ENCODE measurements at places on chromosomes 16 and 17. TPM values are rescaled to one million over a fixed set of nuclear protein-coding genes. Genes with fewer than 3 reads are reported as not detected.

Gene MSLN
- 4.9 TPM for total RNA-seq

Gene TBC1D3E
- total RNA-seq = not detected

Gene CD300A
- 5.1 TPM for total RNA-seq

Gene RDM1
- total RNA-seq = not detected

Gene NGFR
- total RNA-seq = 19.8 TPM

Gene WFDC1
- 91.3 TPM for total RNA-seq

Gene CDH11
- total RNA-seq = 141 TPM

Gene CMIP
- total RNA-seq = 69.6 TPM

Gene ADORA2B
- 50.5 TPM for total RNA-seq

Gene TRPV3
- total RNA-seq = 0.20 TPM

Gene HAS3
- total RNA-seq = 0.20 TPM

Gene NUDT7
- total RNA-seq = 4.5 TPM

Gene BEAN1
- not detected for total RNA-seq

Gene CHST6
- total RNA-seq = 3.7 TPM

Gene CMTM1
- total RNA-seq = not detected

Gene KRT25
- not detected for total RNA-seq

Gene BRICD5
- total RNA-seq = 7.9 TPM

Gene NPIPB13
- 6.0 TPM for total RNA-seq

Gene LITAF
- total RNA-seq = 32.8 TPM

Gene NRN1L
- total RNA-seq = not detected

Gene GGT6
- 308 TPM for total RNA-seq

Gene ASB16
- total RNA-seq = not detected

Gene ST6GALNAC1
- 121 TPM for total RNA-seq

Gene PRSS33
- not detected for total RNA-seq

Gene CNGB1
- total RNA-seq = 1.9 TPM

Gene KRT34
- not detected for total RNA-seq

Gene BCL6B
- not detected for total RNA-seq

Gene MPV17L
- total RNA-seq = 4.3 TPM

Gene DPEP2
- total RNA-seq = 1.5 TPM

Gene C16orf86
- 6.8 TPM for total RNA-seq

Gene CACNG1
- not detected for total RNA-seq

Gene TMEM238L
- total RNA-seq = 34.4 TPM

Gene KRTAP4-6
- not detected for total RNA-seq

Gene KRTAP3-1
- not detected for total RNA-seq

All from transverse colon (tissue), 4 donors.